Cardiac septum (tissue), 1 donor: ENCODE measurements at places on chromosomes 16 and 17. TPM values are rescaled to one million over a fixed set of nuclear protein-coding genes. Genes with fewer than 3 reads are reported as not detected.

DNA sequence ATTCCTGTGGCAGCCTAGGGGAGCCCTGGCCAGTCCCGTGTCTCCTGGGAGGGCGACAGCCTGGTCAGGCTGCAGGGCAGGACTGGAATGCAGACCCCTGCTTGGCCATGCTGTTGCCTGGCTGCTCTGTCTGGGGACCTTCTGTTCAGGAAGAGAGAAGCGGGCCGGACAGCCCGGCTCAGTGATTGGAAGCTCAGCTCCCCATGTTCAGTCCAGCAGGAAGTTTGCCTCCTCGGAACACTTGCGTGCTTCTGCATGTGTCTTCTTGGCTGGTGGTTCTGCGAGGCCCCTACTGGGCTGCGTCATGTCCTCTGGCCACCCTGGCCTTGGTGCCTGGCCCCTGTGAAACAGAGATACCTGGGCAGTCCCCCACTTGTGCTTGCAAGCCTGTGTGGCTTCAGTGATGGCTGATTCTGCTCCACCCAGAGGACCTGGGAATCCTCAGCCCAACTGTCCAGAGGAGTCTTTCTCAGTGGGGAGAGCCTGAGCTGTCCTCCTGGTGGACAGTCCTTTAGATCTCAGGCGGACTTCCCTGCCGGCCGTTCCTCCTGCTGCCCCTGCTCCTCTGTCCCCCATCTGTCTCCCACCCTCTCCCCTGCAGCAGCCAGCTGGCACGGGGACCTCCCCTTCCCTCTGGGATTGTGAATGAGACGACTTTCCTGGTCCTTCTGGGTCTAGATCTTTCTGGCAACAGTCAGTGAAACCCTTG lies 279.5 kb downstream of the SEC14L1 start:
- no peak for DNase-seq

GRCh38 chr17:38421171-38421841 lies 7.0 kb upstream of the ARHGAP23 start:
- no peak for DNase-seq

The IL17C gene
- not detected for total RNA-seq

The SDR42E2 gene
- total RNA-seq = not detected

GRCh38 chr16:2275476-2276367 lies 7.8 kb upstream of the RNPS1 start:
- no peak for DNase-seq

- peak; percentile 92 for DNase-seq
Measured at GRCh38 chr17:41648411-41649195, 24.2 kb upstream of the KRT17 start.

GRCh38 chr16:15739950-15740349 lies 89.9 kb downstream of the NDE1 start:
- no peak for DNase-seq

DNA sequence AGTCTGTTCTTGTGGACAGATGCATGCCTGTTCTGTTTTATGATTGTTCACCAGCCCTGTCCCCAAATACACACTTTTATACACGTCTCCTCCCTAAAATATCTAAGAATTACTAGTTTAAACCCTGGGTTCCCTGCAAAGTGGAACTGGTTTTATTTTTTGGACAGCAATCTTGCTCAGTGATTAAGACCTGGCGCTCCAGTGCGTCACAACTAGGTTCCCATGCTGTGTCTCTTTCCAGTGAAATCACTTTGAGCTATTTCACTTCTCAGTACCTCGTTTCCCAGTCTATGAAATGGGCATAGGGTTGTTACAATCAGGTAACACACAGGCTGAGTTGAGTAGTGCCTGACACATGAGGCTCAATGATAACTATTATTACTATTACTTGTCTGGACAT lies 1.1 kb downstream of the CEP20 start:
- DNase-seq = no peak

GRCh38 chr16:70380919-70381603 lies 34.4 kb downstream of the DDX19A start:
- DNase-seq = peak; percentile 97

The SLC16A6 gene
- 0.19 TPM for total RNA-seq

GRCh38 chr17:17751489-17752088 lies 70.3 kb downstream of the RAI1 start:
- DNase-seq = no peak

DNA sequence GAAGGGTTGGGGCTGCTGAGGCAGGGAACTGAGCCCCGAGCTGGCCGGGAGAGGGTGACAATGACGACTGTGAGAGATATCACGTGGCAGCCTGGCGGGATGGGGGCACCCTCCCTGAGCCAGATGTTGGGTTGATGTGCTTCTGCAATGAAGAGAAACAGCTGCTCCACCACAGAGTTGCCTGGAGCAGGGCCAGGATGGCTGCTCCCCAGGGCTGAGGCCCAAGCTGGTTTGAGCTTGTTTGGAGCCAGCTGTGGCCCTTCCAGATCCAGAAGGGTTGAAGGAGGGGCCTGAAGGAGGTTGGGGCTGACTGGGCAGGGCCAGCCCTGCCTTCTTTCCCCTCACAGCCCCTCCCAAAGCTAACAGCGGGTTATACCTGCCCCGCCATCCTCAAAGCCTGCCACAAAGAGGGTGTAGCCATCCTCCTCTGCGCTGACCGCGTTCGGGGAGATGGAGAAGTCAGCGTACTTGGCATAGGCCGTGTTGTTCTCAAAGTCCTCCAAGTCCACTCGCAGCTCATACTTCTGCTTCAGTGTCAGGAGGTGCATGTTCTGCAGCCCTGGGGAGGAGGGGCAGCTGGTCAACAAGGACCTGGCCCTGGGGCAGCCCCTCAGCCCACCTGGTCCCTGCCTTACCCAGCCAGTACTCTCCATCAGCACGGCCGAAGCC lies 2.1 kb downstream of the MFAP4 start:
- peak; percentile 80 for DNase-seq

The LRRC36 gene
- total RNA-seq = not detected

DNA sequence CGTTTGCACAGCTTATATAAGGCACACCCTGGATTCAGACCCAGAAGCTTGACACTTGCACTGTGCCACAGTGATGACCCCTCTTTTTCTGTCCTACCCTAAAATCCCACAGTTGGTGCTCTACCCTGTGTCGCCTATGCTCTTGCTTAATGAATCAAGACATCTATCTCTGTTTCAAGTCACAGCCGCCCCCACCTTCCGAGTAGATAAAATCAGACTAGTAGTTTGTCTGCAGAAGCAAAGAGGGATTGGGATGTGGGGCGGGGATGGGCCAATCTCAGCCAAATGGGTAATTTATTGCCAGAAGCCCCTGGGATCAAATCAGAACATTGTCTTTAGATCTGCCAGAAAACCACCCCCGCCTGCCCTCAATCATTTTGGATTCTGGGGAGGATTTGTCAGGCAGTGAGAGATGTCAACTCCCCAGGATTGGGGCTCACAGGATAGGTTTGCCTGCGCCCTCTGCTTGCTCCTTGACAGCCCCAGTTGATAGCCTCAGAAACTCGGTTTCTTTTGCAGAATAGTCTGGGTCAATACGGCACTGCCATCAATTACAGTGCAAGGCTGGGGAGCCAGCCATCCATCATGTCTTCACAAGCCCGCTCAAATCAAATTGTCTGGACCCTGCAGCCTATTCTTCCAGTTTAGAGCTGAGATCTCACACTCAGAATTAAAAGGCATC lies 520.8 kb downstream of the GRIN2A start:
- DNase-seq = no peak
